ENCODE measurements at places on chromosomes 2 and 18.

- DNase-seq, result no peak
Measured at GRCh38 chr2:8886876-8887275, 49.5 kb upstream of the KIDINS220 start.

DNA sequence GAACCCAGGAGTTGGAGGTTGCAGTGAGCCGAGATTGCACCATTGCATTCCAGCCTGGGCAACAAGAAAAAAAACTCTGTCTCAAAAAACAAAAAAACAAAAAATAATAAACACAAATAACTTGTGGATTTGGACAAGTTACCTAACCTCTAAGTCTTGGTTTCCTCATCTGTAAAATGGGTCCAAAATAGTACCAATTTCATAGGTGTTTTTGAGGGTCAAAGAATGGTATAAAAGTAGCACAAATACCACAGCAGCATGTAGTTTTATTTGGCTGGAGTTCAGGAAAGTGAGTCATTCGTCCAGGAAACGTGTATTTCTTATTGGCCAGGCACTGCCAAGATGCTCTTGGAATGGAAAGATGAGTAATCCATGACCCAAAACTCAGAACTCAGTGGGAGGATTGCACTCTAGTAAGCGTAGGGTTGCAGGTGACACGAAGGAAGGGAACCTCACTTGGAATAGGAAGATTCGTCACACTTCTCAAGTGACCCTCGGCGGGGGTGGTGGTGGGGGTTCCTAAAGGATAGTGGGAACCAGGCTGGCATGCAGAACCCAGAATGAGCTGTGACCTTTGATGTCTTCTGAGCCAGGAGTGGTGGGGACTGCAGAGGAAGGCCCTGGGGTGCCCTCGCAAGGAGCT is 24.4 kb downstream of the GRHL1 start:
- DNase-seq, result no peak

DNA sequence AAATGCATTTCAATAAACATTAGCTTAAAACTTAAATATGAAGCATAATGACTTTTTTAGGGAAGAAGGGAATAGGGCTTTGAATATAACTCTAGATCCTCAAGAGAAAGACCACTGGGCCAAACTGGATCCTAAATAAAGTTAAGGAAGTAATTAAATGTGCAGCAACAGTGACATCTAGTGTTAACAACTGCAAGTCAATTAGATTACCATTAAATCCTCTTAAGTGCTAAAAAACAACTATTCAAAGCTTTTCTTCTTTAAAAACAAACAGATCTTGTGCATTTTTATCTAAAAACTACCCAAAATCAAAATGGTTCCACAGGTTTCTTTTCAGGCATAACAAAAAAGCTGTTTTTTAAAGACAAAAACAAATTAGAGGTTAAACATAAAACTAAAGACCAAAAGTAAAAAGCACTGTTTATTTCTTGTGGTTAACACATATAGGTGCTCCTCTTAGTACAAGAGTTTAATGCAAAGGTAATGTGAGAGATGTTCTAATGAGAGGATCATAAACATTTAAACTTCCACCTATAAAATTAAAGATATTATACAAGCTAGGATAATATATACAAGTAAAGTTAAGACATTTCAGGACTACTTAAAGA is 111.4 kb downstream of the THADA start:
- no peak for DNase-seq

GRCh38 chr18:76433788-76434187 is 61.3 kb downstream of the ZNF516 start:
- DNase-seq, result no peak

DNA sequence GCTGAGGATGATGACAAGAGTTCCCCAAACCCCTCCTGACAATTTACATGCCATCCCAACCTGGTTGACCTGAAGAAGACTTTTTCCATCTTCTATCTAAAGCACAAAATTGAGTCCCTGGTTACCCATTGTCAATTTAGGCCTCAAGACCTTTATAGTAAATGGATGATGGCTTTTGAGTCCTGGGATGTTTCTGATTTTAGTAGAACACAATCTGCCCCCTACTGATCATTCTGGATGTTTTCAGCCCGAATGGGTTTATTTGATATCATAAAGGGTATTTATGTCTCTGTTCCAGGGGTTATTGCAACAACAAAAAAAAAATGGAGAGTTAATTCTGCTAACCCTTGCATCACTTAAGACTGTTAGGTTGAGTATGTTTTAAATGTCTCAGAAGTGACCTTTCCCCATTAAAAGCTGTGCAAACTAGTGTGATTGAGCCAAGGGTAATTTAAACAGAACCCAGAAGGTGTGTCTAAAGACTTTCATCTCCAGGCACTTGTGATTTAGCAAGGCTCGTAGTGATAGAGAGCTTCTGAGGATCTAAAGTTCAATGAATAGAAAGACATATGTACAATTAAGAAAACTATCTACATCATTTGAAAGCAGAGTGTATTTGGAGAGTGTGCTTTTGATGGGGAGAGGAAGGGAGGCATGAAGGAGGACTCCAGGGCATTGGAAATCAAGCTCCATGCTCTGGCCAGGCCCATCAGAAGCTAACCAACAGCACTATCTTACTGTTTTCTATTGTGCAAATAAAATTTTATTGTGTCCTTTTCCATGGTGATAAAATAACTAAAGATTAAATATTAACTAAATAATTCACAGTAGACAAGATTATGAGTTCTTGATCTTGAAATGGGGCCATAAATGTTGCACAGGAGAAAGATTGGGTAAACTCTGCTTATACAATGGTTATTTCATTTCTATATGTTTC is 96.6 kb upstream of the NOSTRIN start:
- DNase-seq, result no peak

DNA sequence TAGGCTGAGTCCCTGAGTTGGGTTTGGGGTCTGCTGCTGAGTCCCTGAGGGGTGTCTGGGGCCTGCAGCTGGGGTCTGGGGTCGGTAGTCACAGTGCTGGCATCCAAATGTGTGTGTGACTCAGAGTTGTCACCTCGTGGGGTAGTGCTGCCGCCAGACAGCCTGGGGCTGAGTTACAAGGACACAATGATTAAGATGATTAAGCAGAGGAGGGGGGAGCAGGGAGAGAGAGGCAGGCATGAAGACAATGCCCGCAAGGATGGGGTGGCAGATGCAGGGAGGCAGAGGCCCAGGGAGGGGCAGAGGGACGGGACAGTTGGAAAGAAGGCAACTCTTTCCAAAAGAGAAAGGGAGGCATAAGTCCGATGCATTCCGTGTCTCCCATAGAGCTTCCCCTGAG is 120.2 kb downstream of the CELF4 start:
- DNase-seq, result no peak

DNA sequence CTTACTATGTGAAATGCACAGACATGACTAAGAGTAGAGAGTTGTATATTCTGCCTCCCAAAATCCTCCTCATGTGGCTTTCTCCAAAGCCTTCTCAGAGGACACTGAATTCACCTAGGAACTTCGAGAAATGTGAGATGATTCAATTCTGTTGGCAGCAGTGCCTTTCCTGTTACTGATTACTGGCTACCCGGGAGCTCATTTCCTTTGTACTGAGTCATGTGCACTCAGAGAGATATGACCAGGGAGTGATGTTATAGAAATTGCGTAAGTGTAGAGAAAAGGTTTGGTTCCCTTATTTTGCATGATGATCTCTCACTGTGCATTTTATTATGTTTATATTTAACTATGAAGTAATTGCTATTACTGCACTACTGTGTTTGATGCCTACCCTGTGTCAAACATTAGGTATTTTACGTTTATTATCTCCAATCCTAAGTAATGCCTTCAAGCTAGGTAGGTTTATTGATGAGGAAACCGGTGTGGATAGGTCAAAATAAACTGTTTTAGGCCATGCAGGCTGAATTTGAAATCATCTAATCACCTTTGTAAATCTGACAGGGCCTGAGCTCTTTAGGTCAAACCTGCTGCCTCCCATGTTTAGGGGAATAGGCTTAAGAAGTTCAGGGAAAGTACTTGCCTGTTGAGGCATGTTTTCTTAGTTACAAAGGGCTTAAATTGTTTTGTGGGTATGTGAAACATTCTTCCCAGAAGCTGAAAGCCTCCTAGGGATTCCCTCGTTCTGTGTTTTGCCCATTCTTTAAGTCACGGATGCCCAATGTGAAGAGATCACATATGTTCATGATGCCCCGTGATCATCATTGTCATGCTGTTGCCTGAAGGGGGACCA is 86.8 kb downstream of the FMNL2 start:
- DNase-seq, result no peak

DNA sequence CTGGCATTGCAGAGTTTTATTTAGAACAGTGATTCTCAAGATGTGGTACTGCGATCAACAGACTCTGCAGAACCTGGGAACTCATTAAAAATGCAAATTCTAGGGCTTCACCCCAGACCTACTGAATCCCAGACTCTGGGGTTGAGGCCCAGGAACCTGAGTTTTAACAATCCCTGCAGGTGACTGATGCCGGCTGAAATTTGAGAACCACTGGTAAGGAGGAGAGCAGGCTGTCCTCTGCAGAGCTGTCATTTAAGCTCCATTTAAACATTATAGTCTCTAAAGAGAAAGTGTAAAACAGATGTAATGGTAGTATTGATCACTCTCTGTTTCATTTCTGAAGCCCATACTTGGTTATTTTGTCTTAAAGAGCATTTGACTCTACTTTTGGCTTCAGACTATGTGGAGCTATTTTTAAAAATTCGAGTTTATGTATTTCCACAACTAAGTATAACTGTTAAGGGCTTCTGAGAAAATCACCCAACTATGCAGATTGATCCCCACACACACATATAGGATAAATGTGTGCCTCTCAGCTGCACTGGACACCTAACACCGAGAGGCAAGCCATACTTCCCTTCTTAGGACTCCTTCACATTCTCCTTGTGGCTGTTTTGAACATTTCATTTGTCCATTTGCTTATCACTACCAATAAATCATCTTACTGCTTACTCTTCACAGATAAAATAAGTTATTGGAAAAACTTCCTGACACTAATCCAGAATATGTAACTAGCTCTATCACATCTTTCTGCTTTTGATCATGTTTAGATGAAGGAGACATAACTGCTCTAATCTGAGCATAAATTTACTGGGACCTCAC is 487.5 kb downstream of the DLGAP1 start:
- no peak for DNase-seq

DNA sequence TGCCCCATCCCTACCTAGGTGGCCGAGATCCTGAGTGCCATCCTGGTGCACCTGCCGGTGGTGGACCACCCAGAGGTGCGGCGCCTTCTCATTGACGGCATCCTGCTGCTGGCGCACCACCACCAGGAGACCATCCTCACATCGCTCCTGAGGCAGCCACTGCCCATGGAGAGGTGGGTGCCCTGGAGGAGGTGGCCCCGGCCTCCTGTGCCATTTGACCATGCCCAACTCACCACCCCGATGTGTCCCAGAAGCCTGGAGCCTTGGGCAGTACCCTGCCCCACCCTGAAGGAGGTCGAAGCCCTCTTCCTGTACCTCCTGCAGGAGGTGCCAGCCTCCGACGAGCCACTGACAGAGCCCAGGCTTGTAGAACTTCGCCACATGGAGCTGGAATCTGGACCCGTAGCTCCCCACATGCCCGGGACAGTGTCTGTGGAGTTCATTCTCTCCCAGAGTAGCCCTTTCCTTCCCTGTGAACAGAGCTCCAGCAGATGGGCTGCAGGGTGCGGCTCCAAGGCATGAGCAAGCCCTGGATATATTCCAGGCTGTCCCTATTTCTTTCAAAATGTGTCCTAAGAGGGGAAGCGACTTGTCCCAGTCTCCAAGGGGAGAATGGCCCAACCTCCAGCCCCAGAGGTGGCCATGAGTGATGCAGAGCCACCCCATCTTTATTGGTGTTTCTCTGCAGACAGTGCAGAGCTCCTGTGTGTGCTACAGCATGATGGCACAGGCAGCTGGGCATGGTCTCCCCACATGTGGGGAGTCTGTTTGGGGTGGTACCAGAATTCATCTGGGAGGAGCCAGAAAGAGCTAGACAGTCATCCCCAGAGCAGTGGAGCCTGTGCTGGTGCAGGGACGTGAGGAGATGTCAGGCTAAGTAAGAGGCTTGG is 34.2 kb downstream of the HJURP start:
- DNase-seq, result no peak

DNA sequence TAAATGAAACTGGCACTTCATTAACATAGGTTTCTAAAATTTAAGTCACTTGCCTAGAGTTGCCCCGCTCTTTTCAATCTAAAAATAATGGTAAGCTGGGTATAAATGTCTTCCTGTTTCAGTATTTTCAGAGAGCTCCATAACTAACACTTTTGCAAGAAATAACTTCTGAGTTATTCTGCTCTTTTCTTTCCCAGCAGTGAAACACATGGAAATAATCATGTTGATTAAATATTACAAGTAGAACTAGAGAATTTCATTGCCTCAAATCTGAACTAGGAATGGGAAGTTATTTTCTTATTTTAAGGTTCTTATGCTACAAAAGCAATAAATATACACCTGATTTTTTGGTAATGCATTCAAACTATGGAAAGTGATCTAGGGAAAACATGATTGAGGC is 257.4 kb downstream of the IKZF2 start:
- no peak for DNase-seq

DNA sequence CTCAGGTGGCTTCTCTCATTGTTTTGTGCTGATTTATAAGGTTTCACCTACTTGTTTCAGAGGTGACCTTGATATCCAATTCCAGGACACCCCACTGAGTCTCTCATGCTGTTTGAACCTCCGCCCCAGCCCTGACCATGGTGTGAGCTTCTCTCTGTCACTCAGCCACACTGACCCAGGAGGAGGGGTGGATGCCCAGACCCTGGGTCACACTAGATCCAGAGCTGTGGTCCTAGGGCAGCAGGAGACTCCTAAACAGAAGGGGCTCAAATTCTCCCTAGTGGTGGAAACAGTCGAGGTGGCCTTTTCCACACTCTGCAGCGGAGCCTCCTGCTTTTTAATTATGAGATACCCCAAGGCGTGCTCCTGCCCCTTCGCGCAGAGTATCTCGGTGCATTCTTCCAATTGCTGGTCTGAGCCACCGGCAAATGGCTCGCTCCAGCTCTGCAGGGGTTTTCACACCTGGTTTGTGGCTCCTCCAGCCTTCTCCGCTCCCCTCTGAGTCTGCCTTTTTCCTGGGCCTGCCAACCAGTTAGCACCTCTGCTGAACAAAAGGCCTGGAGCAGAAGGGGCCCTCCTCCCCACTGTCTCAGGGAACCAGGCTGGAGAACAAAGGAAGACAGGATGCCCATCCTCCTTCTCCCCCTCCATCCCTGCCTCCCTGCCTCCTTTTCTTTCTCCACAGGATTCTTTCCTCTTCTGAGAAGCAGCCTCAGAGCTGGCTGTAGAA is 147.3 kb upstream of the SPRED2 start:
- no peak for DNase-seq

DNA sequence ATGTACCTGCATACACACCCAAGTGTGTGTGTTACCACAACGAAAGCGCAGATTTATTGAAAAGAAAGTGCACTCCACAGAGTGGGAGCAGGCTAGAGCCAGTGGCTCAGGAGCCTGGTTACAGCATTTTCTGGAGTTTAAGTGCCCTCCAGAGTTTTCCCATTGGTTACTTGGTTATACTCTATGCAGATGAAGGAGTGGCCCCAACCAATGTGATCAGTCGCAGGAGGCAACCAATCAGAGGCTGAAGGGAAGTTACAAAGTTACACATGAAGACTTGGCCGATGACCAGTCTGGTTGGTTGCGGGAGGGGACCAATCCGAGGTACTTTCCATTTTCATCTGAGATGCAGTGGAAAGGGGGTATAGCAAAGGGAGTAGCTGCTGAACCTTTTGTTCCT is 13.5 kb upstream of the PRLH start:
- no peak for DNase-seq

- no peak for DNase-seq
Measured at GRCh38 chr2:27255660-27256059, 7.2 kb downstream of the SLC30A3 start.
